ENCODE measurements at places on chromosomes 12 and 14.
A peak's percentile ranks its signal among the peaks of the same experiment; 100 is the strongest.

- no peak for DNase-seq
Measured at GRCh38 chr12:72499244-72499643, 227.1 kb downstream of the TRHDE start.

DNA sequence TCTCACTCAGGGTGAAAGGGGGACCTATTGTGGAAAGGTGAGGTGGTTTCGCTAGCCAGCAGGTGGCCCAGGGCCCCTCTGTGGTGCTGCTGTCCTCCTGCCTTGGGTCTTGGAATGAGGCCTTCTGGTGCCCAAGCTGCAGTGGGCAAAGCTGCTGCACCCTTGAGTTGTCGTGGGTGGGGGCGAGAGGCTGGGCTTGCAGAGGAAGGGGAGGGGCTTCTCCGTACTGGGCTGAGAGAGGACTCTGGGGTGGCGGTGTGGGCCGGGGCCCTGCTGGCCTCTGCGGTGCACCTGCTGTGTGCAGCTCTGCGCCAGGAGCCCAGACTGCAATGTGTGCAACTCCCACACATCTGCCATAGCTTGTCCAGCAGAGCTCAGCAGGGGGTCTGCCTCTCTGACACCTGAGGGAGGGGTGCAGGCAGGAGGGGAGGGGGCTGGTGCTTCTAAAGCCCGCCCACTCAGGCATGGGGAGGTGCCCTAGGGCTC is 145.8 kb downstream of the KIF26A start:
- no peak for DNase-seq

DNA sequence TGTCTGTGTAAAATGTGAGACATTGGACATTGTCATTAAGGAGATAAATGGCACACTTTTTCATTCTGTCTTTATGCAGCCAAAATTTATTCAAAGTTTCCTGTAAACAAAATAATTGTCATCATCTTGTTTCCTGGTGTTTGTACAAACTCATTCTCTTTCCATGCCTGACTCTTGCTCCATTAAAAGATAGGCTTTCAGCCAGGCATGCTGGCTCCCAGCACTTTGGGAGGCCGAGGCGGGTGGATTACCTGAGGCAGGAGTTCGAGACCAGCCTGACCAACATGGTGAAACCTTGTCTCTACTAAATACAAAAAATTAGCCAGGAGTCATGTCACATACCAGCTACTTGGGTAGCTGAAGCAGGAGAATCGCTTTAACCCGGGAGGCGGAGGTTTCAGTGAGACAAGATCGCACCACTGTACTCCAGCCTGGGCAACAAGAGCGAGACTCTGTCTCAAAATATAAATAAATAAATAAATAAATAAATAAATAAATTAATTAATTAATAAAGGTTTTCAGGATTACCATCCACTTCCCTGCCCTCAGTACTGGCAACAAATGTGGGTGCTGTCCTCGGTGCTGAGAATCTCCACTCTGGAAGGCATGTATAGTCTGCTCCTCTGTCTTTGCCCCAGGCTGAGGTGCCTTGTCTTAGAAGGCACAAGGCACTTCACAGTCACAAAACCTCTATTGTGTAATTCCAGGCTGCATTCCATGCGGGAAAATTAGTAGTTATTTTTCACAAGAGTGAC is 83.2 kb downstream of the PAH start:
- no peak for DNase-seq

DNA sequence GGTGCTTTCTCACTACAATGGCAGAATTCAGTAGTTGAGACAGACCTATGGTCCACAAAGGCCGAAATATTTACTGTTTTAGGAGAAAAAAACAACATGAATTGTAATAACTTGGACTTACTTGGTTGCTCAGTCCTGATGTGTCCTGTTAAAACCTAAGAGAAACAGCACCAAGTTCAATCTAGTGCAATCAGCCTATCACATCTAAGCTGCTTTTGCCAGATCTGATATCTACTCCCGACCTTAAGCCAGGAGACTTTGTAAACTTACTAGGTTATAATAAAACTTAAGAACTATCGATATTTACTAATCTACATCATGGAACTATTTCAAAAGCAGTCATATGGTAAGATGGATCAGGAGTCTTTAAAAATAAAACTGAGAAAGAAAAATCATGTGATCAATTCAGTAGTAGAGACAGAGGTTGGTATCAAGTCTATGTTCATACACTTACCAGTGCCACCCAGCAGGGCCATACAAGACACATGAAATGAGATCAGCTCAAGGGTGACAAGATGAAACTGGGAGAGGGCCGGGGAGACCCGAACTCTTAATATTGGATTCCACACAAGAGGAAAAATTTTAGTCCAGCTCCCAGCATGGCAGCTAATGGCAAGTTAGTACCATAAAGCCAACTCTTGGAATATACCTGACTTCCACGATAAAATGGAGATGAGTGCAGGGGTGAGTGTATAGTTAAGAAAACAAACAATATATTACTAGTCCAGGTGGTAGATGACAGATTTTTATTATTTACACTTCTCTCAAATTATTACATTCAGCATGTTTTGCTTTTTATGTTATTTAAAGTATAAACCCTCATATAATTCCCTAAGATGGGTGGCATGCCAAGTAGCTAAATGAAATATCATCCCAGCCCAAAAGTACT is 27.5 kb downstream of the NUDT4 start:
- DNase-seq = no peak

DNA sequence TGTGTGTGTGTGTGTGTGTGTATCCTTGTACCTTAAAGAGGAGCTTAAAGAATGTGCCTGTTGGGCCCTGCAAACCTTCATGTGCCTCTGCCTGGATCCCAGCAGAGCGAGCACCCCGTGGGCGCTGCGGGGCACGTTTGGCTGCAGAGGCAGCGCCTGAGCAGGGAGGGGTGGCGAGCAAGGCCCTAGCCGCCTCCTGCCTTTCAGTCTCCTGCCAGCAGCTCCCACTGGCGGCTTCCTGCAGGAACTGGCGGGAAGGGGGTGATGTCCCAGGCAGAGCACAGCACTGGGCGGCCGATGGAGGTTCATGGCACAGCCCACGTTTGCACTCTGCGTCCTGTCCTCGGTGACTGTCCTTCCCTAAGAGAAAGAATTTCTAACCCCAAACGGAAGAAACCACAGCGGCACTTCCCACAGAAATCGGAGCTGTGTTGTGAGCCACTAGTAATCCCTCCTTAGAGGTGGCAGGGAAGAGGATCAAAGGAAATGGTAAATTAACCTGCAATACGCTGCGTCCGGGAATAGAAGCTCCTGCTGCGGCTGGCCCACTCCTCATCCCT is 19.8 kb downstream of the ZBTB42 start:
- DNase-seq = no peak

DNA sequence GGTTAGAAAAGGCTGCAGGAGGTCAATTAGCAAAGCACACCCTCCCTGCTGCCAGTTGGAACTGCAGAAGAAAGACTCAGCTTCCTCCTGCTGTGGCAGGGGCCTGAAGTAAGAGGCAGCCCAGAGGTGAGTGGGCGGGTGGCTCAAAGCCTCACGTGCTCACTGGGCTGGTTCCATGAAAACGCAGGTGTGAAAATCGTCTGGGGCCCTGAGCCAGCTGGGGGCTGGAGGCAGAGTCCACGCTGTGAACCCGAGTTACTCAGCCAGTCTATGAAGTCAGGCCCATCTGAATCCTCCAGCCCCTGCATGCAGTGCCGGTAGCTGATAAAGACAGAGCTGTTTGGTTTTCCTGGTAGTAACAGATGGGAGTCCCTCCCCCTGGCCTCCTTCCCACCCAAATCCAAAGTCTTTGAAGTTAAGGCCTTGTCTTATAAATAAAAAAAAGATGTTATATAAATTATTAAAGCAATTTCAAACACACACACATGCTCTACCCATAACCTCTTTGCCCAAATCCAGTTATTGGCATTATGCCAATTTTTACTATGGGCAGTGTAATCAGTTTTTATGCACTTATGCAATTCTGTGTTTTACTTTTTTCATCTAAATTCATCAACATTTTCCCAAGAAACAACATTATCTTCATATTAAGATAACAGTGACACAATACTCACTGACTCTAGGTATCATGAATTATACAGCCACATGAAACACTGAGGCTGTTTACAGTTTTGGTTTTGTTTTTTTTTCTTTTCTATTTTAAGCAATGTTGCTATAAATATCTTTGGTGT is 57.9 kb upstream of the PNMA1 start:
- DNase-seq = no peak

DNA sequence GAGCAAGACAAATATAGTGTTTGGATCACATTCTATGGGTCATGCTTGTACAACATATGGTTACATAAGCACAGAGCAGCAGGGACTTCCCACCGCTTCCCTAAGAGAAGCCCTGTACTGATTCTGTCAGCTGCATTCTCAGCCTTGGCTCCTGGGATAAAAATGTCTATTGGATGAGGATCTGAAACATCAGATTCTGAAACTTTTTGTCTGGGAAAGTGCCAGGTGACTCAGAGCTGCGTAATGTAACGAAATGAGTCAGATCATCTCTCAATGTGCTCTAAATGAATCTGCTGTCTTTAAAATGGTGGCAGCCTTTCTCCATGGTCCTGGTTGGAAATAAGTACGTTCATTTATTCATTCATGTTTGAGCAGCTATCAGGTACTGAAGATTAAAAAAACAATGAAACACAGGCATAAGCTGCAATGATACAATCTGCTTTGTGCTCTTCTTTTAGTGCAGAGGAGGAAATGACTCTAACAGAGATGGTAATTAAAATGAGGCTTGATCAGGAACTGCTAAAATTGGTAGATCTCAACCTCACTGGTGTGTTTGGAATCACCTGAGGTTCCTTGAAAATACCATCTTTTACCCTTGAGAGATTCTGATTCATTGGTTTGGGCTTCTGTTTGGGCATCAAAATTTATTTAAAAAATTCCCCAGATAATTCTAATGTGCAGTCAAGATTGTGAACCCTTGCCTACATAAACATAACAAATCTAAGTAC is 99.1 kb upstream of the NAP1L1 start:
- peak; percentile 86 for DNase-seq
